ENCODE measurements at places on chromosomes 3 and 15.

GRCh38 chr15:40906091-40906990, 12.1 kb downstream of the VPS18 start:
- DNase-seq = peak; percentile 87

- no peak for DNase-seq
These were observed 388.0 kb upstream of the CDIN1 start for GRCh38 chr15:36191459-36191858.

DNA sequence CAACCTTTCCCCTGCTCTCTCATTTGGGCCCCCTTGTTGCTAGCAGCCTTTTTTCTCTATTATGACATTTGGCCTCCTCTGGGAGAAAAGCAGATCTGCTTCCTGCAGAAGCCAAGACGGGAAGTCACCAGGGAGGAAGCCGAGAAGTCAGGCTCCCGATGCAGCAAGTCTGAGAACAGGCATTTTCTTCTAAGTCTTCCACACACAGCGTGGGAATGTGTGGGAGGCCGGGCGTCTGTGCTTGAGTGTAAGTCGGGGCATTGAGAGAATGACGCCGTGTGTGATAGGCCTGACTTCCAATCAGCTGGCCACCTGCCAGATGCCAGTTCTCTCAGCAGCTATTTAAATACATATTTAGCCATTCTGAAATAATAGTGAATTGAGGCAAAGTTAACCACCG, 75.8 kb upstream of the FAM98B start:
- DNase-seq = no peak

GRCh38 chr3:114406286-114406685, 112.5 kb downstream of the TIGIT start:
- DNase-seq = no peak

DNA sequence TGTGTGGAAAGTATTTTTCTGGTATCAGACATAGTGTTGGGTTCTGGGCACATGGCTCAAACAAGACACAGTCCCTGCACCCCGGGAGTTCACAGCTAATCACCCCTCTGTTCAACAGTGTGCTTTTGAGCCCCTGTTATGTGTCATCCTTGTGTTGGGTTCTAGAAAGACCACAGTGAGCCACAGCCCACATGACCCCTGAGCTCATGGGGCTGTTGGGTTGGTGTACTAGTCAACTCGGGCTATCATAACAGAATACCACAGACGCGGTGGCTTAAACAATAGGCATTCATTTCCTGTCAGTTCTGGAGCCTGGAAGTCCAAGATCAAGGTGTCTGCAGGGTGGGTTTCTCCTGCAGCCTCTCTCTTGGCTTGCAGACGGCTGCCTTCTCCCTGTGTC, 100.0 kb downstream of the DNAJB8 start:
- DNase-seq = no peak

- DNase-seq = no peak
These were observed 44.9 kb downstream of the FGF7 start for GRCh38 chr15:49467746-49468480.

DNA sequence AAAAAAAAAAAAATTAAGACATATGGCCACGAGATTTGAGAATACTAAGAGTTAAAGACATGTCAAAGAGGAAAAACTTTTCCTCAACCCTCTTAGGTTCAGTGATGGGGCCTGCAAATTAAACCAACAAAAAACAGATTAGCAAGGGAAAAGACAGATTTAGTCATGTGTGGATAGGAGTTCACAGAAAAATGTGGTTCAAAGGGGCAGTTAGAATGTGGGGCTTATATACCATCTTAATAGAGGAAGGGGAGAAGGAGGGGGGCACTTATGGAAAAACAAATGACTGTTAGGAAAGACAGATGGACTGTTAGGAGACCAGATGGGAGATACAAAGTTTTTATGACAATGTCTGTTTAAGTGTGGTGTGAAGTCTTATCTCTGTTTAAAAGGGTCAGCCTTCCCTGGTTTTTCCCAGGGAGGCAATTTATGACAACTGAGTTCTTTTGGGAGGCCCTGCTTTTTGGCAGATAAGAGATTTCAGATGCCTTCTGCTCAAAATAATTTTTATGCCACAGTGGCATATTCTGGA, 68.7 kb upstream of the FURIN start:
- no peak for DNase-seq

All from AG08396 (cell line).